Stimulated activated CD4-positive, alpha-beta T cell treated with anti-CD3 and anti-CD28 coated beads, Interleukin-2, amount 100 ng/mL, for 48 hours (primary cell): ENCODE measurements at places on chromosomes 7 and 10.

DNA sequence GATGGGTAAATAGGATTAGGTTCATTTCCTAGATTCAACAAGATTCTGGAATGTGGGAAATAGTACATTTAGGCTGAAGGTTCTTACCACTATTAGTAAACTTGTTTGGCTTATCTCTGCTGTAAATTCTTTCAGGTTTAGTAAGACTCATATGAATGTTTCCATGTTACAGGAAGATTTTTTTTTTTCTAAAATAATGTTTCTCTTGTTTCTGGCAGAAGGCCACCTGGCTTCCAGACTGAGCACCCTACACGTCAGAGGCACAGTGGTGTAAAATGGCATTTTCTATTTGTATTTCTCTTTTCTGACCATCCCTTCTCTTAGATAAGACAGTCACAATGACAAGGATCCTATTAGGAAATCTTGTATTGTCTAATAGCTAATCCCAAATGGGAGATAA is 22.7 kb upstream of the AASS start:
- DNase-seq: no peak

DNA sequence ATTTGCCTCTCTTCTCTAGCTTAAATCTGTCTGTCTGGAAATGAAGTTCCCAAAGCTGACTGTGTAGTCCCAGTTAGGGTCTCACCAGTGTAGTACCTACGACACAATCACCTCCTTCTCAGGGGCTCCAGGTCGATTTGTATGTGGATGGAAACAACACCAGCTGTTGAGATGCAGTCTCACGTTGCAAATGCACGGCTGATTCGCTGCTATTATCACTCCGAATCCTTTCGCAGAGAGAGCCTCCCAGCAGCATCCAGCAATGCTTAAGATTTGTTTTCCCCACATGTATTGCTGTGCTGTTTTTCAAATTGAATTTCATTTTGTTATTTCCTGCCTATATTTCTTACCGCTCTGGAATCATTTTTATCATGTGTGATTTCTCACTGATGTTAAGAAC is 16.3 kb downstream of the VSTM4 start:
- no peak for DNase-seq

DNA sequence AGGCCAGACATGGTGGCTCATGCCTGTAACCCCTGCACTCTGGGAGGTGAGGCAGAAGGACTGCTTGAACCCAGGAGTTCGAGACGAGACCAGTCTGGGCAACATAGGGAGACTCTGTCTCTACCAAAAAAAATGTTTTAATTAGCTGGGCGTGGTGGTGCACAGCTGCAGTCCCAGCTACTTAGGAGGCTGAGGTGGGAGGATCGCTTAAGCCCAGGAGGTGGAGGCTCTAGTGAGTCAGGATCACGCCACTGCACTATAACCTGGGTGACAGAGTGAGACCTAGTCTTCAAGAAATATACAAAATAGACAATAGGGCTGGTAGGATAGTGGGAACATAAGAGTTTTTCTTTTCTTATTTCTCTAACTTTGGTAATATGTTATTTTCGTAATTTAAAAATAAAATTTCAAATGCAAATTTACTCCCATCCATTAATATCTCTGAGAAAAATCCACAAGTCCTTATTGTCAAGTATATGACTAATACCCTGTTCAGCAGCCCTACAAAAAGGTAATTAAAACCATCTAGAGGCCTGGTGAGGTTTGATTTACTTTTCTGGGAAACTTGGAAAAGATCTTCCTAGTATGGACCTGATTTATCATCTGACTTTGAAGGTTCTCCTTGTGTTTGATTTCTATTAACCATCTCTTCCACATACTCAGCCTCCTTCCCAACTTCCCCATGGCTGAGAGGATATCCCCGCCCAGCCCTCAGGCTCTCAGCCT is 50.0 kb downstream of the CREB3L2 start:
- no peak for DNase-seq

DNA sequence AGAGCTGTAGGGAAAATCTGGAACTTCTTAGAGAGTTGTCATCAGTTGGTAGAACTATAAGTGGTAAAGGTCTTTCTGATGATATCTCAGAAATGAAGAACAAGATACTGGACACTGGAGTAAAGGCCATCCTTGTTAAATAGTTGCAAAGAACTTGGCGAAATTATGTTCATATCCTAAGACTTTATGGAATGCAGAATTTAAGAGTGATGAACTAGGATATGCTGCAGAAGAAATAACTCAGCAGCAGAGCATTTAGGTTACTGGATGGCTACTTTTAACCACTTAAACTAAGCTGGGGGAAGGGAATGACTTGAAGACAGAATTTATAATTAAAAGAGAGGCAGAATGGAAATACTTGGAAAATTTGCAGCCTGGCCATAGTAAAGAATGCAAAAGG is 23.7 kb downstream of the PTEN start:
- no peak for DNase-seq

DNA sequence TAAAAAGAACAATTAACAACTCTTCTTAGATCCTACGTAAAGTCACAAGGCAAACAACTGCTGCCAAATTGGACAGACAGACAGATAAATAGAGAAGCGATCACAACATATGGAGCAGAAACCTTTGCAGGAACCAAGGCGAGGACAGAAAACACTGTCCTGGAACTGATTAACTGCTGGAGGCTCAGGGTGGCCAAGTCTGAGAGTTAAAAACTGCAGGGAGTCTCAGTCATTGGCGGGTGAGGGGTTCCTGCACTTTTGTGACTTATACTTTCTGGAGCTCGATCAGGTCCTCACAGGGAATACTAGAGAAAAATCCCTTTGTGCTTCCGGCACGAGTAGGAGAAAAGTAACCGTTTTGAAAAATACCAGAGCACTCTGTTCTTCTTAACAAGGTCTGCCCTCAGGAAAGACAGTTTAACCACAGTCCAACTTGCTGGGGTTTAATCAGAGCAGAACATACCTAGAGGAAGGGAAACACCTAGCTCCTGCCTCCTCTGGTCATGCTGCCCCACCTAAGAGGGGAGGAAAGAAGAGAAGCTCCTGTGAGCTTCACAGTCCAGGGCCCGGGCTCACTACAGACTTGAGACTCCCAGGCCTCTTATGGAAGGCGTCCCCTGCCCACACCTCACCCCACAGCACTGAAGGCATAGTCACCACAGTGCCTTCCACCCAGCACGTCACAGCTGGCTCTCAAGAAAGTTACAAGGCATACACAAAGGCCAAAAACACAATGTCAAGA is 74.9 kb downstream of the LARP4B start:
- DNase-seq: no peak

GRCh38 chr10:76723844-76724243 is 913.8 kb downstream of the KCNMA1 start:
- DNase-seq: no peak

DNA sequence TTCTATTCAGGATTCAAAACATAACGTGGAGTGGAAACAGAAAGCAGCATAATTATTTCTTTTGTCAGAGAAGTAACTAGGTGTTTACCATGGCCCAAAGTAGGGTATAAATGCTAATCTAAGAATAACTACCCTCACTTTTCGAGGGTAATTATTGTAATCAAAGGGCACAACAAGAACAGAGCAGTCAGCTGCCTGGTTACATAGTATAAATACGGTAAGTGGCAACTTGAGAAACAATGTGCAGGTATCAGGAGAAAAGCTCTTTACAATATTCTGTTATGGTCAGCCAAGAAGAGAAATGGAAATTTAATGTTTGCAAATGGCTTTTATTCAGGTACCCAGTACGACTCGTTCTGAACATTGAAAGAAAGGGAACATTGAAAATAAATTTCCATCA is 242.0 kb upstream of the NPY start:
- no peak for DNase-seq

DNA sequence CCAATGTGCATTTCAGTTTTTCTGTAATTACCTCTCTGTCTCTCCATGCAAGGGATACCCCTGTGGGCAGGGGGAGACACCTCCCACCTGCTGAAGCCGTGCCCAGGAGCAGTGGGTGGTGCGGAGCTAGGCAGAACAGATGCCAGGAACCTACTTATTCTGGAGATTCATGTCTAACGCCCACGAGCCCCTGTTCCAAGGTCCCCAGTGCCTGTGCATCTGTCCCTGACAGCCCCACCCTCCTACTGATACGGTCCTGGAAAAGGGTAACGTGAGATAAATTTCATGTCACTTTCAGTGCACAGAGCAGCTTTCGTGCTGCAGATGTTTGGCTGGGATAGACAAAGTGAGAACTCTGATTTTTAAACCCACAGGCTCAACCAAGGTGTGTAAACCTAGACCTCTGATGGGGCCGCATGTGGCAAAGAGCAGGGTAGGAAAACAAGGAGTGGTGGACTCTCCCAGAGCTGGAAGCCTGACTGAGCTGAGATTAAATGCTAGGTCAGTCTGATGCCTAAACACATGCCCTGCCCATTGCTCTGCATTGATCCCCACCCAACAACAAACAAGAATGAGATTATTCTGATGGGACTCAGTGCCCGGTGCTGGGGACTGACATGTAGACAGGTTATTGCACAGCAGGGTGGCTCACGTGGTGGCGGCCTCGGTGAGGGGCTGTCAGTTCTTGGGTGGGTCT is 123.6 kb upstream of the GDF10 start:
- no peak for DNase-seq

GRCh38 chr7:23332910-23333612 is 33.9 kb downstream of the MALSU1 start:
- DNase-seq: no peak

DNA sequence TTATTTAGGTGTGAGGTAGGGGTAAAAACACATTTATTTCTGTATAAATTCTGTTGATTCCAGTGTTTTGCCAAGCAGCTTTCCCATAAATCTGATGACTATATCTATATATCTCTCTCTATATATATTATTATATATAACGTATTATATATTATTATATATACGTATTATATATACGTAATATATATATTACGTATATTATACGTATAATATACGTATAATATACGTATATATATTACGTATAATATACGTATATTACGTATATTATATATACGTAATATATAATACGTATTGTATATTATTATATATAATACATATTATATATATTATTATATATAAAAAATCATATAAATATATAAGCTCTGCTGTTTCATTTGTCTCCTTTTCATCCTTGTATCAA is 163.5 kb downstream of the GPR158 start:
- DNase-seq: no peak

GRCh38 chr7:102279537-102280400 is 6.9 kb upstream of the SH2B2 start:
- DNase-seq: peak; percentile 56

GRCh38 chr10:9301554-9301953 is 1247.1 kb downstream of the GATA3 start:
- no peak for DNase-seq

DNA sequence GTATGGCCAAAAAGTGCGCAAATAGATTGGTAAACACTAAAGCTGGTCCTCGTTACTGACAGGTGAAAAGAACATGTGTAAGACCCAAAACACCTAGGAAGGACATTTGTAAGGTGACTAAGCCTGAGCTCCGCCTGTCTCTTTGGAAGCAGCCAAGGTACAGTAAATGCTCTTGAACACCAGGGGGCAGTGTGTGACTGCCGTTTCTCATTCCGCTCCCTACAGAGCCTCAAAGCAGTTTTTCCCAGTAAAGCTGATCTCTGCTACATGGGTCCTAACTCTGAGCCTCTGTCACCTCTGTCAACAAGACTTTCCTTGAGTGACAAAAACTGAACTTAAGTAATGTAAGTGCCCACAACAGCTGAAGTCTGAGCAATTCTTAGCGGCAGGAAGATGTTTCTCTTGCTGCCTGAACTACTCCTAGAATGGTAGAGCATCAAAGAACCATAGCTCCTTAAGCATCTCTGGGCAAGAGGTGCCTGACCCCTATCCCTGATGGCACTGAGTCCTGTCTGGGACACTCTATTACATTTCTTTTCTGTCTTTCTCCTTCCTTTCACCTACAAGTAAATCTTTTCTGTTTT is 238.0 kb upstream of the INHBA start:
- peak; percentile 42 for DNase-seq

GRCh38 chr7:76358011-76358480 is 745 bp downstream of the YWHAG start:
- DNase-seq: no peak

DNA sequence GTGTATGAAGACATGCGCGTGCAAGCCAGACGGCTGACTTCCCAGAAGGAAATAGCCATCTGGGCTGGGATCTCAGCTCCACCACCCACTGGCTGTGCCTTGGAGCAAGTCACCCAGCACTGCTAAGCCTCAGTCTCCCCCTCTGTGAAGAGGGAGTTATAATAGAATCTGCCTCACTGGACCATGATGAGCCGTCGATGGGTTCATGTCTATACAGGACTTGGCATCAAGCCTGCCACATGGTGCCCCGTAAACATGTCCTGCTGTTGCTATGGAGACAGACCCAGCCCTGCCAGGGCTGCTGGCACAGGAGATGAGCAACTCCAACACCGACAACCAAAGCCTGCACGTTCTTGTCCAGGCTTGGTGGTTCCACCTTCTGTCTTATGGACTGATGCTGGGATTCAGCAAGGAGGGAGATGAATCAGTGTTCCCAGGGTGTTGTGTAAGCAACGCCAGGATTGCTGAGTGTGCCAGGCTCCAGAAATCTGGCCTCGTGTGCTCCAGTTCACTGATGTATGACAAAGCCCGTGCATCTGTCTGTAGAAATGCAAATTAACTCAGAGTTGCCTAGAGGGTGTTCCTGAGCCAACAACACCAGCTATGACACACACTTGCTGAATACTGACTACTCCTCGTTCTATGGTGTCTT is 5.6 kb downstream of the GPR15LG start:
- no peak for DNase-seq

- peak; percentile 6 for DNase-seq
These were observed 72.5 kb downstream of the C10orf90 start for GRCh38 chr10:126598009-126598408.

- DNase-seq: no peak
These were observed 97.7 kb downstream of the HIBADH start for GRCh38 chr7:27564881-27565482.

GRCh38 chr7:45203936-45204445 is 46.4 kb downstream of the RAMP3 start:
- DNase-seq: no peak

- DNase-seq: no peak
These were observed 66.1 kb upstream of the ABLIM1 start for GRCh38 chr10:114723991-114724715.

DNA sequence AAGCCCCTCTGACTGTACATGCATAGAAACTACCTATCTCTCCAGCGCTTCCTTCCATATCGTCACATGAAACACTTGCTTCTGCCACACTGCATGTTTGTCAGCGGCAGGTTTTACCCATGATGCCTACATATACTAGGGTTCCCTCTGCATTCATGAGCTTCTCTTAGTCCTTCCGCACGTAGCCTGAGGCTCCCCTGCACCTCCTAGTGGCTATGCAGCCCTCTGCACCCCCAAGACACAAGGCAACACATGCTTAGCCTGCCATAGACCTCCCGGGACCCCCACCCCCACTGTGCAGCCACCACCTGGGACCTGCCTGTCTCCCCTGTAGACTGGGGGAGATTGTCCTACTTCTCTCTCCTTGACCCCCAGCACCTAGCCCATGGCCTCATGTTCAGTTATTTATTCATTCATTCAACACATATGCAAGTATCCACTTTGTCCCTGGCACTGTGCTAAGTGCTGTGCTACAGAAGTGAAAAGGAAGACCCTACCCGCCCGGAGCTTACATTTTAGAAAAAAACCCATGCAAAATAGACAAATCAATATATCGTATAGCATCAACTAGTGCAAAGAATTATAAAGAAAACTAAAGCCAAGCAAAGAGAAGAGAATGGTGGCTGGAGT is 23.5 kb downstream of the TMEM273 start:
- DNase-seq: no peak

- DNase-seq: no peak
These were observed 91.4 kb upstream of the NPVF start for GRCh38 chr7:25319707-25320106.

- no peak for DNase-seq
These were observed 37.6 kb downstream of the ANK3 start for GRCh38 chr10:60352105-60352504.
